ENCODE measurements at places on chromosomes 3 and 15.

GRCh38 chr15:44788748-44789147 is 52.4 kb downstream of the TRIM69 start:
- DNase-seq, result no peak

- no peak for DNase-seq
Measured at GRCh38 chr15:69921626-69922619, 175.8 kb downstream of the TLE3 start.

- DNase-seq, result no peak
Measured at GRCh38 chr3:160951642-160952487, 153.3 kb downstream of the B3GALNT1 start.

- peak; percentile 79 for DNase-seq
Measured at GRCh38 chr15:75727851-75728715, 15.4 kb upstream of the CSPG4 start.

DNA sequence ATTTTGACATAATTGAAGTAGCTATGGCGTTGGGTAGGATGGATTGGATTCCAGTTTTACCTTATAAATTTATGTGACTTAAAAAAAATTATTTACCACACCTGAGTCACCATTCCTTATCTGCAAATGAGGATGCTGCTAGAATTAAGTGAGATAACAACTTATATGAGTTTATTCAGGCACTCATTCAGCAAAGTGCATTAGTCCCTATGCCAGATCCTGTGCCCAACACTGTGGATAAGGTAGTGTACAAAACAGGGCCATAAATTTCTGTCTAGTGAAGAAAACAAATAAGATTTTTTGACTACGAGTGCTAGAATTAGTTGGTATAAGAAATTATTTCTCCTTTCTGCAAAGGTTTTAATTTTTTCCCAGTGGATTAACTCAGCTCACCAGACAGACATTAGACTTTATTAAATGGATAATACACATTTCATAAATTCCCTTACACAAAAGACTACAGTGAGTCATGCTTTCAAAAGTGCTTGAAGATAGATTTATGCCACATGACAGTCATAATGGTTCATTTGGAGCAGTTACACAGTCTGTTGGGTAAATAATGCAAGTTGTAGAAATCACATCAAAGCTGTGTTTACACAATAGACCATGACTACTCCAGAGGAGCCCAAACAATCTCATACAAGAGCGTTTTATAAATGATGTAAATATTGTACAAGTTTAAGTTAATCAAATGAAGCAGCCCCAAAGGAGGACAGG is 129.9 kb upstream of the TGFBR2 start:
- DNase-seq, result no peak

GRCh38 chr15:59833366-59833765 is 144.2 kb upstream of the BNIP2 start:
- DNase-seq, result no peak

GRCh38 chr3:122313281-122313680 is 11.8 kb upstream of the CSTA start:
- DNase-seq, result no peak

DNA sequence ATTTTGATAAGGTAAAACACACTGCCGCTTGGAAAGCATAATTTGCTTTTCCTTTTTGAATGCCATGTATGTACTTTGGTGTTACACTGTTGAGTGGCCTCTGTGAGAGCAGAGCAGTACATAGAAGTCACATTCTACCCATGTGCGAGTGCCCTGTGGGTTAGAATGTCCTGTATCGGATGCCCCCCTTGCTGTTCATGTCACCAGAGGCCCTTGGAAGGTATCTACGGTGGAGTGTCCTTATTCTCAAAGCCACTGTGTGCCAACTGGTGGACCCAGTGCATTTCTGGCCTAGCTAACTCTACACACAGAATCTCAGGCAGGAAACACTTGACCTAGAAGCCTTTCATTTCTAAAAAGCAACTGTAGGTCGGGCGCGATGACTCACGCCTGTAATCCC is 137.0 kb downstream of the GHSR start:
- no peak for DNase-seq

DNA sequence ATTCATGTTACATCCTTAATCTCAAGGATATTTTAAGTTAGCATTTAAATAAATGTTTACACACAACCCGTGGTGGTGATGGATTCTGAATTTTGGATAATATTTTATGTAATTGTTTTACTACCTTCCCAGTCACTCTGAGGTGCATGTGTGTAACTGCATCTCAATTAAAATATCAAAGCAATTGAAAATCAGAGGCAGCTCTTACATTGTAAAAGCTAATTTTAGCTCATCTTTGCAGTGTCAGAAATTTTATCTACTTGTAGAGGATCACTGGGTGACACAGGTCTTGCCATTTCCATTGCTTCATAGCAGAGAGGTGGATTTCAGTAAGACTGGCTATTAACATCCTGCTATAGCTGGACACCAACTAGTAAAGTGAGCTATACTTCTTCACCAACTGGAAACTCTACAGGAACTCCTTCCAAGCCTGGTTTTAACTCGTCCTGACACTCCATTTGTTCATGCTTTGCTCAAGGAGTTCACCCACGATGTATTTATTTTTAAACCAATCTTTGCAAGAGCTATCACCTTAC is 19.6 kb upstream of the MITF start:
- DNase-seq, result no peak

GRCh38 chr3:42805141-42805821 is 991 bp upstream of the HIGD1A start:
- DNase-seq, result peak; percentile 32

- DNase-seq, result peak; percentile 1
Measured at GRCh38 chr3:126540342-126540849, 16.4 kb downstream of the CHST13 start.

DNA sequence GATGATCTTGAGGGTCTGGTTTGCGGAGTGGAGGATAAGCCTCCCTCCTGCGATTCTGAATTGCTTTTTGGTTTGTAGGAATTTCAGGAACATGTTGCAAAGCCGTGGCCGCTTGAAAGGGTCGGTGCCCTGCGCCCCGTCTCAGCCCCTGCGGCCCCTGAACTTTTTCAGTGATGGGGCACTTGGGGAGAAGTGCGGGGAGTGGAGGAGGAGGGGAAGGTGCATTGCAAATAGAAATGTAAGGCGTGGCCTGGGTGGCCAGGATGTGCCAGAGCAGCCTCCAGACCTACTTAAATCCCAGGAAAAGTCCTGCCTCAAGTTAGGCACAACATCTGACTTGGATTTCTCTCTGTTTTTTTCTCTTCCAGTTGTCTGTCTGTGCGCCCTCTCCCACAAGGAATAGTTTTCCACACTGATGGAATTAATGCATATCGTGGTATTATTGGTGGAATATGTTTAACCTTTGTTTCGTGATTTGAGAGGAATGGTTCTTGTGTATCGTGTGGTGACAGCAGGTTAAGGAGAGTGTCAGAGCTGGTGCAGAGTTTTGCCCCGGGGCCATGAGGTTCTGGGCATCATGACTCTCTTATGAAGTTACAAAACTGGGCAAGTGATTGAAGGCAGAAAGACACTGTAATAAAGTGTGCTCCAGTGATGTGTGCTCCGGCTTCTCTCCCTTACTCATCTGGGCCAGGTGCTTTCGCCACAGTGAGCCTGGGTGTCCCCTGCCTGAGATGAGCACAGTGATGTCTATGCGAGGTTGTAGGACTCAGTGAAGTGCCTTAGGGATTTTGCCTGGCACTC is 153.8 kb downstream of the PGPEP1L start:
- DNase-seq, result peak; percentile 33

DNA sequence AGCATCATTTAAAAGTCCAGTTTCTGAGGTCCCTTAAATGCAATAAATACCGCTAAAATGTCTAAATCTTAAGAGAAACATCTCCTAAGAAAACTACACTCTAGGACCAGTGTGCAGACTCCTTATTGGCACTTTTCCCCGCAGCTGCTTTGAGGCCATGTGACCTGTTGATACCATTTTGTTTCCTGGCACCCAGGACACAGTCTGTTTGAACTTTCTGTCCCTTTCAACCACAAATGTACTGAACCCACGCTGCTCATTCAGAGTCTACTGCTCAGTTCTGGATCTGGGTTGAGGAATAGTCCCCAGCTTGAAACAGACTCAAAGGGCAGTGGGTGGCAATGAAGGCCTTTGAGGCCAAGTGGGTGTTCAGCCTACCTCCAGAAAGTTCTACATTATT is 17.1 kb downstream of the LDHAL6B start:
- no peak for DNase-seq

DNA sequence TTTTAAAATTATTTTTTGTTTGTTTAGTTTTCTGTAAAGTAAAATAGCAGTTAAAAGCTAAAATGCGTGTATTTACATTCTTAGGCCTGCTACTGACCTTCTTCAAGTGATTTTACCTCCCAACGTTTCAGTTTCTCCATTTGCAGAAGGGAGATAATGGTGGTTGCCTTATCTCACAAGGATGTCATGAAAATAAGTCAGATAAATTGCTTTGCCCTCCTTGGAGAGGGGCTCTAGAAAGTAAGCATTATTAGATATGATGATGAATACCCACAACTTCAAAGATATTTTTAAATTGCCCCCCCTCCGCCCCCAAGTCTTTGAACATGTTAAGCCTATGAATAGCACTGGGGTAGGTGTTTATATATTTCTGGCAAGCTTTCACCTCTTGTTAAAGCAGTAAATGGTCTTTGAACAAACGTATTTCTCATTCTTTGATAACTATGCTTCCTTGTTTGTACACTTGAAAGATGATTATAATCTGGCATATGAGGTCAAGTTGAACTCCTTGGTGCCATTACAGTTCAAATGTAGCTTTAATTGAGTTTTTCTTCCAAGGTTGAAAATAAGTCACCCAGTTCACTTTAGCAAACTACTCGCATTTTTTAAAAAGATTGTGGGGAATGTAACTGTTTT is 6.4 kb downstream of the TERC start:
- DNase-seq, result no peak

GRCh38 chr15:96404560-96404959 is 74.1 kb downstream of the NR2F2 start:
- no peak for DNase-seq

DNA sequence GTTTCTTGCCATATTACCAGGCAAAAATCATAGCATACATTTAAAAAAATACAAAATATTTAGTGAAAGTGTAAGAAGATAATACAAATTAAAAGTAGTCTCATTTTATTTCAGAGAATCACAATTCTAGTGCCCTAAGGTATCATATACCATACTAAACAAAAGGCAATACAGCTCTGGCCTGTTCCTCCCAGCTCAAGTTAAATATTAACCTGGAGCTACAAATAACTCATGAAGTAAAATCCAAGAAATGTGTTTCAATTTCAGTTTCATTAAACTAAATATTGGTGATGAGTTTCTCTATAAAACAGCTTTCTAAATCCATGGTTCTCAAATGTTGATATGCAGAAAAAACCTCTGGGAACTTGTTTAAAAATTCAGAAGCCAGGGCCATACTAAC is 67.7 kb downstream of the INO80 start:
- no peak for DNase-seq

- DNase-seq, result peak; percentile 50
Measured at GRCh38 chr15:44296625-44297524, 8.4 kb downstream of the GOLM2 start.

- DNase-seq, result no peak
Measured at GRCh38 chr15:32877252-32878019, 159.6 kb downstream of the GREM1 start.

DNA sequence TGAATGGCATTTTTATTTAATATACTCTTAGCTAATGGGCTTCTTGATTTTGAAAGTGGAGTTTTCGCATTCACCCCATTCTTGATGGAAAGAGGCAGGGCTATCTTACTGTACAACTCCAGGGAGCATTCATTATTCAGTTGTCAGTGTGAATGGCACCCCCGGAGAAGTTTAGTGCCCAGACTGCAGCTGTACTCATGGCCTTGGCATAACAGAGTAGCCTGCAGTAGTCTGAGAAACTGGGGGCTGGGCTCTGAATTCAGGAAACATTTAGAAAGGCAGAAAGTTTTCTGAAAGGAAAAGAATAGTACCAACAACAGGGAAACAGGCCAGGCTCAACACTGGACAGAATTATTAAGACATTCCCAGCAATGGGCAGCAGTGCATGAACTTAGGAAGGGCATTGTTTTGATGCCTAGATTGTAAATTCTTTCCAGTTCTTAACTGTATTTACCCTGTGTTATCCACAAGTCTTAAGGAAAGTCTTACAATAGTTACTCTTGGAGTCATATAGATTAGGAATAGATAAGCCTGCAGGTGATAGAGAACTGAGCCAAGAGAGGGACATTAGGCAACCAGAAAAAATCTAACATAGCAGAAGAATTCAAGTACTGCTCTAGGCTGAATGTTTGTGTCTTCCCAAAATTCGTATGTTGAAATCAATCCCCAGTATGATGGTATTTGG is 44.4 kb downstream of the TIPARP start:
- DNase-seq, result no peak

GRCh38 chr3:118817748-118818165 is 216.9 kb downstream of the IGSF11 start:
- DNase-seq, result peak; percentile 62

DNA sequence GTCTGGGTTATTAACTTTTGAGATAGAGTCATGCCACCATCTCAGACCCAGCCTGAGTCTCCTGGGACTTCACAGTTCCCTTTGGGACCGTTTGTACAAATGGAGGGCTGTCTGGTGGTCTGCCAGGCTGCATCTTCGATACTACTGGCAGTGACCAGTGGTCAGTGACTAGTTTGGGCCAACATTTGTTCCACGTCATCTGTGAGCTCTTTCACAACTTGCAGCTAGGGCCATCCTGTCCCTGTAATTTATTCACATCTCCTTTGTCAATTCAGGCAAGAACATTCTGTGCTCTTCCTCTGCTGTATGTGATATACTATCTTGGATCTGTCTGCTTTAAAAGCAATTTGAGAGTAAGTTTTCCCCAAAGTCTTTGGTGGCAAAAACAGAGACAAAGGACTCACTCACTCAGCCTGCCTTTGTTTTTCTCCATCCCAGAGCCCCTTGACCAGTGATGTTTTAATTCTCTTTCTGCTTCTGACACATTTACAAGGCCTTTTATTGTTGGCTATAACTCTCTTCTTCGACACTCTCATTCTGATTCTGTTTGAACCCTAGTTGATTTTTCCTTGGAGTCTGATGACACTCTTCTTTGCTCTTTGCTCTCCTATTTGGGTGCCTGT is 353.4 kb downstream of the EPHB1 start:
- DNase-seq, result no peak

GRCh38 chr3:140766465-140766864 is 88.6 kb downstream of the TRIM42 start:
- DNase-seq, result no peak

GRCh38 chr15:32099956-32100684 is 69.8 kb downstream of the CHRNA7 start:
- DNase-seq, result no peak

- no peak for DNase-seq
Measured at GRCh38 chr3:150309557-150309956, 98.5 kb upstream of the TSC22D2 start.

GRCh38 chr15:66885281-66885915 is 180.0 kb upstream of the SMAD3 start:
- DNase-seq, result no peak

- no peak for DNase-seq
Measured at GRCh38 chr3:128794067-128794768, 68.2 kb downstream of the RAB7A start.

Data from iPS-NIHi11 (cell line).